ENCODE measurements at places on chromosomes 6 and 20. TPM values are rescaled to one million over a fixed set of nuclear protein-coding genes. Genes with fewer than 3 reads are reported as not detected.

DNA sequence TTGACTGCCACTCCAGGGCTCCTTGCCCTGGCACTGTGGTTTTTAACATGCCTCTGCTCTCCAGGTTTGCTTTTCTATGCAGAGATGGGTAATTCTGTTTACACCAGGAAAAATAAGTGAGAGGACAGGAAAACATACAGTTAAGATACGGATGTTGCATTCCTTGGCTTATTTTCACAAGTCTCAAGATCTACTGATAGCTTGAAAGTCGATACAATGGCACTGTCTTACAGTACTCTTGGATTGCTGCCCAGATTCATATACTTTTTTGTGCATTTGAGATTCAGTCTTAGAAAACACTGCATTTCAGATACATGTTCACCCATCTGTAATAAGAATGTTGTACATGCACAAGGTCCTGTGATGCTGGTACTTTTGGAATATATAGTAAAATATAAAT is 159.6 kb upstream of the FLRT3 start:
- DNase-seq, result no peak

DNA sequence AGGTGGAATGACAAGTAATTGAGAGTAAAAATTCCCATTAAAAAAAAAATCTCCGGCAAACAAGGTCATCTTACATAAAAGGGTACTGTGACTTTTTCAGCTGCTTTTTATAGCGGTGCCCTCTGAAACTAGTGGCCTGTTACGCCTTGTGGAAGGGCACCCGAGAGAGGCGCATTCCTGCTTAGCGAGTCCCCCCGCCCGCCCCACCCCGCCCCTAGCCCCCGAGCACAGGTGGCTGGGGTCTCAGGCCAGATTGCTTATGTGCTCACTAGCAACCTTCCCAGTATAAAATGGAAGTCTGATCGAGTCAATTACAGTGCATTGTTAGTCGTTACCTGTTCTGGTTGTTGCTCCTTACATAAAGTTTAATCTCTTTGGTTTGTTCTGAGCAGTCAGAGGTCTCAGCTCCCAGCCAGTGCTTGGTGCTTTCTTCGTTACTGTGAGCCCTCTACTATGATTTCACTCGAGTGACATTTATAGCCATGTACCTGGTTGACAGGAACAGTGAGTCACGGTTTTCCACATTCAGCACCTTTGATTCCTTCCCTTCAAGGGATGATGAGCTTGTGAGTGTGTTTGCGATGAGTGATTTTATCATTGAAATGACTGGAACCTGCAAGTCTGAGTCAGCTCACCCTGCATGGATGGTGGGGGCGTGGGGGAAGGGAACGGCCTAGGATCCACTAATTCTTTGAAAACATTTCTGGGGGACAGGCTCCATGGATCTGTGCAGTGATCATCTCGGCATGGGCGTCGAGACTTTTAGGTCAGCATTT is 47.6 kb downstream of the ZDHHC14 start:
- DNase-seq, result peak; percentile 88

DNA sequence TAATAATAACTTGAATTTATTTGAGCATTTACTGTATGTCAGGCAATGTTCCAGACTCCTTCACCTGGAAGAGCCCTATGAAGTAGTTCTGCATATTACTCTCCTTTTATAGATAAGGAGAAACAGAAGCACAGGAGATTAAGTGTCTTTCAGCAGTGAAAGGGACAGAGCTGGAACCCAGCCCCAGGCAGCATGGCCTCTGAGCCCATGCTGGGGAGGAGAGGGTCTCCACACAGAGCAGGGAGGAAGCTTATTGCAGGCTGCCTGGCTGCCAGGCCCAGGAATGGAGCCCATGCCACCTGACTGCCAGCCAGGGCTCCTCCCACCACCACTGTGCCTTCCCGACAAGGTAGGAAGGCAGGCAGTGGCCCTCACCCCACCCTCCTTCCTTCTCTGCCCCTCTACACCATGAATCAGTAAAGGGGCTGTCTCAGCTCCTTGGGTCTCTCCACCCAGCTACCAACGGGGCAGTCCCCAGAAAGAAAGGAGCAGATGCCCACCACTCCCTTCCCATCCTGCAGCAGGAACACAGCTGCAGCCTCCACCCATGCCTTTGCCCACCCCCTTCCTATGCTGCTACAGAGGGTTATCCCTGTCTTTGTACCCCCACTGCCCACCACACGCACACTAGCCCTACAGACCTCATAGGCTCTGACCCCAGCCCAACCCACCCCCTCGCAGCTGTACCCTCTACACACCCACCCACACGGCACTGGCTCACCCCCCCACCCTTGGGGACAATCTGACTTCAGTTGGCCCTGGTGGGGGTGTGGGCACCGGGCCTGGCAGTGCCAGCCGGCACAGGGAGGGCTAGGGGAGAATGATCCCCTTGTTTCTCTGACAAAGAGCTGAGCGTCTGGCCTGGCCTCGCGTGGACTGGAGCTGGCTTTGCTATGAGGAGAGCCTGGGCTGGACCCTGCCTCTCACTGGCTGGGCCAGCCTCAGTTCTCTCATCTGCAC is 41.8 kb downstream of the TFEB start:
- no peak for DNase-seq

DNA sequence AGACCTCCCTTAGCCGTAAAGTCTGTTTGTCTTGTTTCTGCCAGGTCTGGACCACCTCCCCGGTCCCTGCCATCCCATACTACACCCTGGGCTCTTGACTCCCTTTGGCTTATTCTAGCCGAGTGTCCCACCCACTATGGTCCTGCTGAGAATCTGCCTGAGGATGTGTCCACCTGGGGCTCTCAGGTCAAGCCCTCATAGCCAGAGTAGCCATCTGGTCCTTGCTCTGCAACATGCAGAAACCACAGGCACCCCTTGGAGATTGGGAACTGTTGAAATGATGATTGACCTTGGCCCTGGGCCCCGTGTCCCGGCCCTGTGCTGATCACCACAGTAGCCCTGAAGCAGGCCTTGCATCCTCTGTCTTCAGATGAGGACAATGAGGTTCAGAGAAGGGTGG is 44.0 kb downstream of the VSTM2L start:
- DNase-seq, result no peak

DNA sequence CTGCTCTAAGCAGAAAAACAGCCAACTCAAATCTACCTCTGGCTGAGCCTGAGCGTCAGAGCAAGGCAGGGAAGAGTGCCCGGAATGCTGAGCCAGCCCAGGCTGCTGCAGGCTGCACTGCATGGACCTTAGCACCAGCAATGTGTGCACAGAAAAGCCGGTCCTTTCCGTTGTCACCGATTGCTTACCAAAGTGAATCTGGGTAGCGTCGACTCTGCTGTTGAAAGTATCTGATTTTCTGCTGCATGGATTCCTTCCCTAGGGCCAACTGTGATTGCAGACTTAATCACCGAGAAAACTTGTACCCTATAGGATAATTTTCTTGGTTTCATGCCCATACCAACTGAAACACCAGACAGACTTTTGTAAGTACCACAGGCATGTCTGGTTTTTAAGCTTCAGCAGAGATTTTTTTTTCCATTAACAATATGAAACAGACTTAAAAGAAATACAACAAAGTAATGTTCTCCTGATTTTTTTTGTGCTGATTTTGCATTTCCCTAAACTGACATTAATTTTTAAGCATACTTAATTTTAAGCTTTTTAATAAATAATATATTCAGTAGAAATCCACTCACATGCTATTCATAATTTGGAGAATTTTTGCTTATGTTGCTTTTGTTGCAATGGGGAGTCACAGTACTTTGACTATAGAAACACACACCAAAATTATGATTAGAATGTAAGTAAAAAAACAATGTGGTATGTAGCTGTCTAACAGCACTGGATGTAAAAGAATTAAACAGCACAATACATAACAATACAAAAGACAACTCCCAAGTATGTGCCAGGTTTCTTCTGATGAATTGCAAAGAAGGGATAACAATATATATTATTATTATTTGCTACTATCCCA is 218.0 kb downstream of the THBS2 start:
- no peak for DNase-seq

TRIM10 gene
- total RNA-seq, result not detected

DOK5 gene
- 0.13 TPM for total RNA-seq
